Kidney glomerular epithelial cell (primary cell): ENCODE measurements at places on chromosomes 16 and 17.

GRCh38 chr16:19363740-19364139, 53.9 kb upstream of the TMC5 start:
- no peak for DNase-seq

GRCh38 chr16:2520784-2521531, 787 bp downstream of the AMDHD2 start:
- DNase-seq: no peak

GRCh38 chr17:73319766-73320165, 8.0 kb upstream of the CDC42EP4 start:
- DNase-seq: no peak

DNA sequence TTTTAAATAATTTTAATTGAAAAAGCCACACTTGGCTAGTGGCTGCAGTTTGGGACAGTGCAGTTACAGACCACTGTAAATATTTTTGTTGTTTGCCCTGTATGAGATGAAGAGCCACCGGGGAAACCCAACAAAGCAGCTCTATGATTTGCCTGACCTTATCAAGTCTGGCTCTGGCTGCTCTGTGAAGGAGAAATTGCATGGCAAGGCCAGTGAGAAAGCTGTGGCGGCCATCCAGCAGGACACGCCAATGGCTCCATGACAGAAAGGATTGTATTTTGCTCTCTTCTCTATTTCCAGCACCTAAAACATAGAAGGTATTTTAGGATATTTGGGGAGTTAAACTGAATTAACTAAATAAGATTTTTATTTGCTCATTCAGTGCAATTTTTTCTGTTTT, 330.0 kb upstream of the DYNLRB2 start:
- no peak for DNase-seq

DNA sequence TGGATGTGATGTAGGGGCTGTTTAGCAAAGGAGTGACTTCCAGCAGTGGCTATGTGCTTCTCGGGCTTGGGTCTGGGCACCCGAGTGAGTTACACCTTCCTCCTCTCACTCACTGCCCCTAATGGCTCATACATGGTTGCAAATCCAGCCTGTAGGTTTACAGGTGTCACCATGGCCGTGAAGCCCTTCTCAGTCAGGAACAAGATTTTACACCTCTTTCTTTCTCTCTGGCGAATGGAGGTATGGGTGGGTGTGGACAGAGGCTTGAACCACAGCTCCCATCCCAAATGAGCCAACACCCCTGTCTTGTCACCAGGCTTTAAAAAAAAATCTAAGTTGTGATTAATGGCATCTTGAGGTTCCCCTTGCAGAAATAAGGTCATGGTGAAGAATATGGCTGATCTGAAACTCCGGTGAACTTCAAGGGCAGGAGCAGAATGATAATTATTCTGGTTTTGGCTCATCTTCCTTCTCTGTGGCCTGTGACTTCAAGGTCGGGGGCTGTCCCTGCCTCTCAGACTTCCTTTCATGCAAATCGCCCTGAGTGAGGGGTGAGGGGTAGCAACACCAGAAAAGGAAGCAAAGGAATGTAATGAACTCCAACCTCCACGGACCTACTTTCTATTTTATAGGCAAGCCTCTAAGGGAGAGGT, 331.2 kb downstream of the MAF start:
- DNase-seq: no peak
